ENCODE measurements at places on chromosomes 11 and 22.
A peak's percentile ranks its signal among the peaks of the same experiment; 100 is the strongest.

GRCh38 chr11:13277768-13278608, at the start of gene BMAL1:
Gene BMAL1, plus strand, starts transcription at chr11:13277790. Its CDS starts 76,519 bp downstream, at chr11:13354309.
- no peak for DNase-seq

- DNase-seq = no peak
Observed at GRCh38 chr11:96159968-96160367, 183.0 kb downstream of the MAML2 start.

DNA sequence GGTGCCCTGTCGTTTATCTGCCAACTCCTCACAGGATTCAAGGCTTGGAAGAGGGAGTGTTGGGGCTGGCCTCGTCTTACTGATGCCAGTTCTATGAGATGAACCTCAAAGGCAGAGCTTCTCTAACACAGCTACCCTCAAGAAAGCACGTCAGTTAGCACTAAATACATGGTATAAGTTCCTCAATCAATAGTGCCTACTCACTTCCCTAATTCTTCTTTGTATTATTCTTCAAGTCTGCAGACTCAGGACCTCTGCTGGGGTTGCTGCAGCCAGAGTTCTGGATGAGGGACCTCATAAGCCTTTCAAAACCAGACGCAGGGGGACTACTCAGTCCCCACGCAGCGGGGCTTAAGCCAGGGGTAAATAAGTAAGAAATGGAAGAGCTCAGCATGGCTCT, 118.3 kb downstream of the VPREB1 start:
- no peak for DNase-seq

GRCh38 chr11:66883016-66883965, 26.4 kb downstream of the LRFN4 start:
- DNase-seq = peak; percentile 26

GRCh38 chr11:57249384-57250319, 12.6 kb upstream of the APLNR start:
- peak; percentile 25 for DNase-seq

DNA sequence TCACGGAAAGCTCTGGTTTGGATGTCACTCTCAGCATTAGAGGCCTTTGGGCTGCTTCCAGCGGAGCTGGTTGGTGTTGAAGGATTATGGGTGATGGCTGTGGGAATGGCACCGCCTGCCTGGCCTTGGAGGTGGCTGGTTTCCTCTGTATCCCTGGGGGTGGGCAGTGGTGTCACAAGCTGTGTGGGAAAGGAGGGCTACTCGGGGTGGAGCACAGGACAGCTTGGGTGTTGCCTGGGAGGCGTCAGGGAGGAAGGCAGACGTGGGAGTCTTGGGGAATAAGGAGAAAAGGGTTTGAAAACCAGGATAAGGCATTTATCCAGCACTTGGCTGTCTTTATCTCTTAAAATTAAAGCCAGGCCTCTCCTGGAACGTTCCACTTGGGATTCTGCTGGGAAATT, 71.8 kb downstream of the ADAMTS15 start:
- no peak for DNase-seq

DNA sequence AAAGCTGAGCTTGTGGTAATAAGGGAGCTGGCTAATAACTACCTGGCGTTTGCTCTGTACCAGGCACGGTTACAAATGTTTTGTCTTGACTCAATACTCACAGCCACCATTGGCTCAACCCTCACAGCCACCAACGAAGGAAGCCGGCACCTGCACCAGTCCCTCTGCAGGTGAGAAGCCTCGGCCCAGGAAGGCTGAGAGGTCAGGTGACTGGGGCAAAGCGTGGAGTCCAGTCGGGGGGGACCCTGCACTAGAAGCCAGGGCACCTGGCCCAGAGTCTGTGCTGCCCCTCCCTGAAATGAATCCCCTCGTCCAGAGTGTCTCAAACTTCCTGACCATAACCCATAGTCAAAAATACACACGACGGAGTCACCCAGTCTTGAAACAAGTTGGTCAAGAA, 90.1 kb downstream of the PHF21B start:
- no peak for DNase-seq

DNA sequence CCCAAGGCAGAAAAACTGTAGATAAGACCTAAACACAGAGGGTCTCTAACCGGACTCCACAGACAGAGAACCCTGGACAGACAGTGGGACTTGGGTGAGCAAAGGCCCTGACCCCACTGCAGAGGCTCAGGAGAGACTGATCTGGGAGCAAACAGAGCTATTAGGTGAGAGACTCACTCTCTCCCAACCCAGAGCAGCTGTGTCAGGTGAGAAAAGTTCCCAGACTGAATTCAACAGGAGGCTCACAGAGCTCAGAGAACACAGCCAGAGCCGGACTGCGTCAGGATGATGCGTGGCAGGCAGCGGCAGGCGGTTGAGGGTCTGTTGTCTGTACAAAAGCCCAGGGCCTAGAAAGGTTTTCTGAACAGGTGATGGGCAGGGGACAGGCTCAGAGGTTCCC, 5.5 kb downstream of the RFPL2 start:
- DNase-seq = no peak

GRCh38 chr11:16862726-16863125, 124.3 kb downstream of the C11orf58 start:
- DNase-seq = no peak

- DNase-seq = no peak
Observed at GRCh38 chr11:125975634-125976033, 29.8 kb downstream of the VSIG10L2 start.

DNA sequence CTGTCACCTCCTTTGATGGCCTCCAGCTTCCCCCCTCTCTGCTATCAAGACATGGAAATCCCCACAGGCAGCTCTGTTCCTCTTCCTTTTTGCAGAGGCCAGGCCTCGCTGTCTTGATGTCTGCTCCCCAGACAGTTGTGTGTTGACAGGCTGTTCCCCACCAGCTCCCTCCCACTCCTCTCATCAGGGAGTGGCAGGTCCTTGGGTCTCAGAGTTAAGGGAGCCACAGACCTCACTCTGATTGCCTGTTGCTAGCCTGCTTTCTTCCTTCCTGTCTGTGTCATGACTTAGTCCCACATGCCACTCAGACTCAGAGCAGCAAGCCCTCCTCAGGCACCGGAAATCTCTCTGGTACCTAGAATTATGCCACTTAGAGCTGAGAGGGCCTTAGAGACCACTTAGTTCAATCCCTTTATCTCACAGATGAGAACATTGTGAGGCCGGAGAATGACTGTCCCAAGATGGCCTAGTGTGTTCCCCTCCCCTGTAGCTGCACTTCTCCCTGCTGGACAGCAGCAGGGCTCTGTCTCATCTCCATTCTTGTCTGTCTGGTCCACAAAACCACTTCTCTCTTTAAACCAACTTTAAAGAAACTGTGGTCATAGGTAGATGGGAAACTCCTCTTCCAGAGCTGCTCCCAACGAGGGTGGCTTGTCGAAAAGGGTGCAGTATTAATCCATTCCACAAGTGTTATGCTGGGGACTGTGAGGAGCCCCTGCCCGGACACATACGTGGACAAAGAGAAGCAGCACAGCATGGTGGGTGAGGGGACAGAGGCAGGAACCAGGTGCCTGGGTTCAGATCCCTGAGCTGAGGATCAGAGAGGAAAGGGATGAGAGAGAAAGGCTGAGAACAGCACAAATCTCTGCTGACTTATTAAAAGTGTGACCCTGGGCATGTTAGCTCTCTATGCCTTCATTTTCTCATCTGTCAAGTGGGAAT, 4.2 kb downstream of the AMPD3 start:
- DNase-seq = no peak

GRCh38 chr11:113871336-113871735, 4.0 kb downstream of the USP28 start:
- DNase-seq = no peak

DNA sequence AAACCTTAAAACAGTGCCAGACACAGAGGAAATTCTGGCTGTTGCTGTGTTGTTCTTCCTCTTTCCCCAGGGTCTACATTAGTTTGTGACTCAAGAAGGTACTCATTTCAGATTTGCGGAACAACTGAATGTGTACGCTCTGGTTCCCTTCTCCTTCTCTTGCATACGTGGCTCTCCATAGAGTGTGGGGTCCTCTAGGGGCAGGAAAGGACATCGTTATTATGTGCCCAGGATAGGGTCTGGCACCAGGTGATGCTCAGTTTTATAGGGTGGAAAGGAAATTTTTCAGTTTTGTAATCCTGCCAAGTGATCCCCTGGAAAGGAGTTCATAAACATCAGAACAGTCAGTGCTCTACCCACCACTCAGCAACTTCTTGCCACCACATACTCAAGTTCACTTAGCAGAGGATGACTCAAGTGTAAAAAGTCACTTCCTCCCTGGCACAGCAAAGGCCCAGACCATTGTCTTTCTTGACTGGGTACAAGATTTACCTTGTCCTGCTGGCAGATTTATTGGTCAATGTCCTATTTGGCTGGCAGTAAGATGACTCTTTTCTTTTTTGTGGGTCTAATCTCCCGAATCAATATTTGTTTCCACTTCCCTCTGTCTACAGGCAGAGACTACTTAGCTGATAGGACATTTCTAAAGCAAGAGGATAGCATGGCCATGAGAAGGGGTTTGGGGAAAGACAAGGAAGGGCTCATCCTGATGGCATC, 246.0 kb upstream of the TENM4 start:
- DNase-seq = no peak

GRCh38 chr11:93838967-93839366, 11.5 kb downstream of the VSTM5 start:
- DNase-seq = no peak

DNA sequence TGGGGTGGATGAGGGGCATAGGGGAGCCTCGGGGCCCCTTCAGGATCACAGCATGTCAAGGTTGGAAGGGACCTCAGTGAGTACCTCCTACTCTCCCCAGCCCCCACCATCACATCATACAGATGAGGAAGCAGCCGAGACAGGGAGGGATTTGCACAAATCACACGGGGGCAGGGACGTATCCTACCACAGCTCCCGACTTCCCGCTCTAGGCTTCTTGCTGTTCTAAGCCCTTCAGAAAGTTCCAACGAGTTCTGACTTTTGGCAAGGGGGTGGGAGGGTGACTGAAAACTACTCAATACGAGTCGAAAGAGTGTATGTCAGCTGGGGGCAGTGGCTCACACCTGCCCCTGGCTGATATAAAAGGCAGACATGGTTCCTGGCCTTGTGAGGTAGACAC, 4.7 kb upstream of the RAD9A start:
- no peak for DNase-seq
